ENCODE measurements at places on chromosomes 11 and 22.
A peak's percentile ranks its signal among the peaks of the same experiment; 100 is the strongest.

DNA sequence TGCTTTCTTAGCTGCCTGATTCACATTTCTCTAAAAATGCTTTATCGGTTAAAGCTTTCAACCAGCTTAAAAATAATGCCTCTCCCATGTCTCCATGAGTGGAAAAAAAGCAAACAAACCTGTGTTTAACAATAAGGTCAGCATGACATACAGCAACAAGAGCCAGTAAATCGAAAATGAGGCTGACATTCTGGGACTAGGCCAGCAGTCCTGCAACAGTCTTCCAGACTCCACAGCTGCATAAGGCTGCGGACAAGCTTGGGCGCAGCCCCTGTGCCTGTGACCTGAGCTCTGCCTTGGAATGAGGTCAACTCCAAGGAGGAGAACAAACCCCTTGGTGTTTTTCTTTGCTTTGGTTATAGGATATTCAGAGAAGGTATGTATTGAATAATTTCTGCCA lies 95.5 kb downstream of the PGR start:
- no peak for DNase-seq

- no peak for DNase-seq
Observed at GRCh38 chr11:10716543-10717259, 23.1 kb upstream of the IRAG1 start.

- no peak for DNase-seq
Observed at GRCh38 chr11:46243796-46244109, 33.7 kb upstream of the CREB3L1 start.

GRCh38 chr11:15213471-15214231 lies 98.9 kb downstream of the INSC start:
- DNase-seq = peak; percentile 32

GRCh38 chr11:60933416-60934123 lies 9.3 kb downstream of the TMEM132A start:
- no peak for DNase-seq

GRCh38 chr11:117792992-117793391 lies 4.0 kb downstream of the DSCAML1 start:
- DNase-seq = no peak

DNA sequence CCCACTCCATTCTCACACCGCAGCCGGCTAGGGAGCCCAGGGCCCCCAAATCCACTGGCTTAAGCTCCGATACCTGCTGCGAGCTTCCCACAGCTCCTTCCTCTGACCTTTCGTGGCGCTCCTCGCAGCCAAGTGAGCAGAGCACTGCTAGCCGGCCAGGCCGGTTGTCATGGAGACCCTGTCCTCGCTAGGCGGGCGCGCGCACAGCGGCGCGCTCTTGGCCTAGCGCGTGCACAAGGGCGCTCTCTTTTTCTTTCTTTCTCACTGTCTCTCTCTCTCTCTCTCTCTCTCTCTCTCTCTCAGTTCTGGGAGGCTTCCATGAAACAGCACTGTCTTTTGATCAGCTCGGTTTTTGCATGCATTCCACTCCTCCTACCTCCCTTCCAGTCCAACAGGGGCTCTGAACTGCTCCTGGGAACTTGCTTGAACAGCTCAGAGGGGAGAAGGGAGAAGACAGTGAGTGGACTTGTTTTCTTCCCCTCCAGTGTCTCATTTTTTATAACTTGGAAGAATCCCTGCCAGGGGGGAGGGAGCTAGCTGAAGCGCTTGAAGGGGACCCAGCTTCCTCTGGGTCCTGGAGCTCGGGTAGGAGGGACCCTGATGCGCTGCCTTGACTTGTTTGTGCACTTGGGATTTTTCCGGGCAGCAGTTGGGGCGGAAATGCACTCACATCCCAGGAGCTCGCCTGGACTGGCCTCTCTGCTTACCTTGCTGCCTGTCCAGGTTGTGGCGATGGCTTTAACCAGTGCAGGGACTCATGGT lies 100.3 kb upstream of the AKIP1 start:
- peak; percentile 91 for DNase-seq

- DNase-seq = no peak
Observed at GRCh38 chr11:44248109-44248508, 61.8 kb downstream of the ALX4 start.

GRCh38 chr11:35387111-35387982 lies 32.0 kb downstream of the SLC1A2 start:
- no peak for DNase-seq

Data from hepatocyte (in vitro differentiated cells).